ENCODE measurements at places on chromosomes 1 and 21. TPM values are rescaled to one million over a fixed set of nuclear protein-coding genes. Genes with fewer than 3 reads are reported as not detected.

DNA sequence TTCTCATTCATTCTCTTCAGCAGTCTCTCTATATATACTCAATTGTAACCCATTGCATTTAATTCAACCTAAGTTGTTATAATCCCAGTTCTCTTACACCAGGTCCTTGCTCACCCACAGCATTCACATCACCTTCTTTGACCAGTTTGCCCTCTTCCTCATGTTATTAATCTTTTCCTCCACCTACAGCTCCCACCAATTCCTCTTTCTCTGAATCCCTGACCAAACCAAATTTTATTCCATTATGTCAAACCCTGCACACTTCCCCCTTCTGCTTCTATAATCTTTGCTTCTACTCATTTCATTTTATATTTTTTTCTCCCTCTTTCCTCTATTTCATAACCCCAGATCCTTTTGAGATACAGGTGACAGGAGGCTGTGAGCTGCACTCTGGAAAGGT, 1.4 kb downstream of the CD1A start:
- DNase-seq, result no peak

- DNase-seq, result no peak
These were observed 17.4 kb downstream of the TIAM1 start for GRCh38 chr21:31326522-31327242.

DNA sequence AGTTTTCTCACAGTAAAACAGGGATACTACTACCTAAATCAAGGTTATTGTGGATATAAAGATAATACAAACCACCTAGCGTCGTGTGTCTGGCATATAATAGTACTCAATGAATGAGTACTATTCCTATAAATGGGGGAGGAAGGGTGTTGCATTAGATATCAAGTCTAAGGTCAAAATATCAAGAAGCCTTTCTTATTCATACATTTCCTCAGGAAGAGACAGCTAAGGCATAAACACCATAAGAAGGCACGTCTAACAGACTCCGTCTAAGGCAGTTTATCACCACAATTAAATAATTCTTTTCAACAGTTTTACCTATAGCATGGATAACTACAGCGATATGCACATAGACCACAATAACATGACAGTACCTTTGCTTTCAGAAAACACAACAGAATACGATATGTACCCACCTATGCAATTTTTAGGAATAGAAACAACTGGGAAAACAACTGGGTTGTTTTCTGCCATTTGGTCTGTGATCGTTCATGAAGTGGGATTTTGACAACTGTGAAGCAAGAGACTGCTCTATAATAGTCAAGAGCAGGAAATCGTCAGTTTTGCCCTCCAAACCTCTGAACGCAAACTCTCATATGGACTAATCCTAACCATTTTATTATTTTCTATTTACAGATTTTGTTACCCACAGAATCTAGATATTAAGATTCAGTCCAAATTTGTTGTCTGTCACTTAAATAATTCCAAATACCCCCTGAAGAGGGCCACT, 53.1 kb downstream of the HNRNPR start:
- DNase-seq, result no peak

DNA sequence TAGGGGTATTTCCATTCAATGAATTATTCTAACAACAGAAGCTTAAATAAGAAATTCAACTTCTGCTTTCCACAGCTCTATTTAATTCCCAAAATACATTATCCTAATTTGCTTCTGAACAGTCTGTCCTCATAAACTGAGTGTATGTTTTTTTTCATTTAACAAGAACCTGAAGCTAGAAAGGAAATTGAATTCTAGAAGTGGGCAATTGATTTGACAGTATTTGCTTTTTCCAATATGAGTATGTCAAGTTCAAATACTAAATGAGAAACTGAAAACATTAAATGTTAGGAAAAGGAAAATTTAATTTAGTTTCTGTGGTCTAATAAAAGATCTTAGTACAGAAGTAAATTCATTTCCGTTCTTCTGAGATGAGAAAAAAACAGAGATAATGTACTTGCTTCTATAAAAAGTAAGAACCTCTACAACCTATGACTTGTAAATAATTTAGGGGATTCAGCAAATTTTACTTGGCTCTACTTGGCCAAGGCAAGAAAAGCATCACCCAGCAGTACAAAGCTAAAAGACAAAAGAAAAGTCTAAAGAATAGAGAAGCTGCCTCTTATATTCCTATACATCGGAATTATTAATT, 31.1 kb downstream of the RAB3GAP2 start:
- no peak for DNase-seq

GRCh38 chr1:55288245-55288644, 73.1 kb upstream of the USP24 start:
- DNase-seq, result no peak

DNA sequence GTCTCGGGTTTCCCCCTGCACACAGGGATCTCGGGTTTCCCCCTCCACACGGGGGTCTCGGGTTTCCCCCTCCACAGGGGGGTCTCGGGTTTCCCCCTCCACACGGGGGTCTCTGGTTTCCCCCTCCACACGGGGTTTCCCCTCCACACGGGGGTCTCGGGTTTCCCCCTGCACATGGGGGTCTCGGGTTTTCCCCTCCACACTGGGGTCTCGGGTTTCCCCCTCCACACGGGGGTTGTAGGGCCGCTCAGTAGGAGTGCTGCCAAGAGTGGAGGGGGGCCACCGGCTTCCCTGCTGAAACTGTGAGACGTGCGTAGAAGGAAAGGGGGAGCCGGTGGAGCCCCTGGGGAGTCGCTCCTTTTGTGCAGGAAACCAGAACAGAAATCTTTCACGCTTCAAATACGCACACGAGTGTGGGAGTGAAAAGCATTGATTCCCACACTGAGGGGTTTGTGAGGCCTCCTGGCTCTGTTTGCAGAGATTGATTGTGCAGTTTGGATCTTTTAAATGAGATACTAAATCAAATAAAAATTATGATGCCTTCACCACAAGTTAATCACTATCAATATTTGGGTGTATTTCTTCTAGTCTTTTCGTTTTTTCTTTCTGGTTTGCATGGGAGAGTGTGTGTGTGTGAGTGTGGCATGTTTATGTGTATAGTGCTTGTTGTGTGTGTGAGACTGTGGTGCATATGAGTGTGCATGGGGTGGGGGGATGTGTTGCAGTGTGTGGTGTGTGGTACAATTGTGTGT, 54.3 kb upstream of the TRAPPC10 start:
- DNase-seq, result no peak

DNA sequence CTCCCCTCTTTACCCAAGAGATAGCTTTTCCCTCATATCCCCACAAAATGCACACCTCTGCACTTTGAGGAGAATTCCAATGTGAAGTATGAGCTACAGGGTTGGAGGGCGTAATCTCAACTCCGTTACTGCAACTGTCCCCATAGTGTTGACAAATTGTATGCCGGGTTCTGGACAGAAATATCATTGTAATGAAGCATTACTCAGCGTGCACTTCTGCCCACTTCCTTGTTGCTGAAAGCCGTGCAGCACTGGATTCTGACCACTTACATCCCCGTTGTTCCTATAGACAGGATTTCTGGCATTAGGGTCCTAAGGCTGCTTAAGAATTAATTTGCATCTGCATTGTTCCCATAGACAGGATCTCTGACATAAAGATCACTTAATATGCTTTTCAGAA, 205.6 kb downstream of the RHOU start:
- DNase-seq, result no peak

- no peak for DNase-seq
These were observed 12.2 kb downstream of the ARHGEF2 start for GRCh38 chr1:155966135-155966534.

DNA sequence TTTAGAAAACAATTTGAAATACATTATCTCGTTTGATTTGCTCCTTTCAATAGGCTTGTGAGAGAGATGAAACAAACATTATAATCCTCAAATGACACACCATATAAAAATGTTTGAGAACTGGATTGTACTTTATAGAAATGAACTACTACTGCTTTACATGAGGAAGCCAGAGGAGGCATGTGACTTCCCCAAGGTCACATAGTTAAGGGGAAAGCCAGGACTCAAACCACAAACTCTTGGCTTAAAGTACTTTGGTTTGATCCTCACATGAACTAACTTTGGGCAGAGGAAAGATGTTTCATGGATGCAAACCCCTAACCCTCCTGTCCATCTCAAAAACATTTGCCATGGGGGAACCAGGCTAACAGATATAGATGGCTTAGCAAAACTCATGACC, 4.7 kb downstream of the ARHGEF11 start:
- DNase-seq, result peak; percentile 32

GRCh38 chr1:109025694-109026093, 16.2 kb downstream of the WDR47 start:
- DNase-seq, result no peak

GRCh38 chr1:205598841-205599668, 32.8 kb downstream of the ELK4 start:
- peak; percentile 47 for DNase-seq

GRCh38 chr1:113109908-113110554, 37.0 kb downstream of the LRIG2 start:
- no peak for DNase-seq

DNA sequence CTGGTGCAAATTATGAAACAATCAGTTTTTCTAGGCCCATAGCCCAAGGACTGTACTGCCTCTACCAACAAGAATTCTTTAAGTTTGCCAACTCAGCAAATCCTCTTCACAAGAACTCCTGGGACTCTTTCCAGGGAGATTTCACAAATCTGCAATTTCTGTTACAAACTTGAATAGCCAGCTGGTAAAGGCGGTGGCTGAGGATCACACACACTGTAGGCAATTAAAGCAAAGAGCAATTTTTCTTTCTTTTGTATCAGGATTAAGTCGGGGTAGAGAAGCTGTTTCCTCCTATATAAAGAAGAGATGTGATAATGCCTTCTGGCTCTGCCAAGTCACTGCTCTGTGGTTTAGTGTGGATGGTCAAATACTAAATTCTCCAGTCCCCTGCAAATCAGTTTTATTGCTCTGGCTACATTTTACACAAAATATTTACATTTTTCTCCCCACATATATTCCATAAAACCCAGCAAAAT, 1.7 kb downstream of the ALDH9A1 start:
- peak; percentile 24 for DNase-seq

- no peak for DNase-seq
These were observed 2.8 kb downstream of the ARMH1 start for GRCh38 chr1:44677201-44677766.

GRCh38 chr1:34108269-34108668, 56.8 kb downstream of the CSMD2 start:
- DNase-seq, result no peak

- DNase-seq, result peak; percentile 50
These were observed 122.3 kb downstream of the FOXD2 start for GRCh38 chr1:47559944-47560695.

- no peak for DNase-seq
These were observed 4.5 kb downstream of the C1orf232 start for GRCh38 chr1:26164036-26164860.

GRCh38 chr1:235954306-235955283, 87.9 kb upstream of the LYST start:
- peak; percentile 62 for DNase-seq

GRCh38 chr1:204760350-204760749, 74.8 kb upstream of the LRRN2 start:
- no peak for DNase-seq

DNA sequence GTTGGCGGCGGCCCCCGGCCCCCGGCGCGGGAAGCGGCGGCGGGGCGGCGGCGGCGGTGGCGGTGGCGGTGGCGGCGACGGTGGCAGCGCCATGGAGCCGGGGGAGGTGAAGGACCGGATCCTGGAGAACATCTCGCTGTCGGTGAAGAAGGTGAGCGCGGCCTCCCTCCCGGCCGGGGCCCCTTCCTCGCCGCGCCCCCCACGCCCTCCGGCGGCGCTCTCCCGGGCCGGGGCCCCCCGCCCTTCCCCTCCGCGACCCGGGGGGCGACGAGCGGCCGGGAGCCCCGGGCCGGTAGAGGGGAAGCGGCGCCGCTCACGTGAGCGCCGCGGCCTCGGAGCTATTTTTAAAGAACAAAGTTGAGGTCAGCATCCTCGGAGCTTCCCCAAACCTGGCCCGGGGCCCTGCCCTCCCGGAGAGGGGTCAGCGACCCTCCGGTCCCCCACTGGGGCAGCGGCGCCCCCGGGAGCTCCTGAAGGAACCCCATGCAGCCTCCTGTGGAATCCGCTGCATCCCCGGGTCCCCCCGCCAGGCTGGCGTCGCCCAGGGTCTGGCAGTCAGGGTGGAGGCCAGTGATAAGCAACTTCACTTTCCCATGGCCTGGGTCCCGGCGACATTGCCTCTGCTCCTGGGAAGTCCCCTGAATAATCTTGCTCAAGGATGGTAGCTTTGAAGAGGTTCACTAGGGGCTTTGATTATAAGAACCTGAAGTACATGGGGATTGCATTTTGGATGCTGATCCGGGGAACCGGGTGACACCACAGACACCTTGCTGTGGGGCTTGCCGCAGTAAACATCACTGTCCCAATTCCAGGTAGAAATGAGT, 560 bp downstream of the PLEKHM2 start:
- DNase-seq, result peak; percentile 45

- no peak for DNase-seq
These were observed 234.8 kb downstream of the HMCN1 start for GRCh38 chr1:185969028-185969427.

GRCh38 chr1:31116022-31116421, 50.5 kb upstream of the PUM1 start:
- DNase-seq, result no peak

- DNase-seq, result no peak
These were observed 25.6 kb downstream of the CDKN2C start for GRCh38 chr1:50995651-50996050.

RHEX gene
- 1.4 TPM for total RNA-seq

CYP4A11 gene
- not detected for total RNA-seq

COL9A2 gene
- total RNA-seq, result 4.0 TPM

OR14K1 gene
- total RNA-seq, result not detected

LRRC7 gene
- total RNA-seq, result 0.22 TPM

CYP4A22 gene
- total RNA-seq, result not detected

OR2T11 gene
- total RNA-seq, result not detected

ADCY10 gene
- 1.6 TPM for total RNA-seq

MYCL gene
- total RNA-seq, result 16.4 TPM

ATAD3C gene
- total RNA-seq, result 0.64 TPM

PWP2 gene
- total RNA-seq, result 3.1 TPM

IQCC gene
- 1.8 TPM for total RNA-seq

RIPPLY3 gene
- 0.21 TPM for total RNA-seq

IL6R gene
- 38.2 TPM for total RNA-seq

UMODL1 gene
- 0.37 TPM for total RNA-seq

All from colonic mucosa (tissue), 4 donors.